Stimulated activated CD4-positive, alpha-beta T cell treated with anti-CD3 and anti-CD28 coated beads, TNF-alpha, amount 100 ng/mL, for 24 hours (primary cell): ENCODE measurements at places on chromosomes 7 and 10.
A peak's percentile ranks its signal among the peaks of the same experiment; 100 is the strongest.

DNA sequence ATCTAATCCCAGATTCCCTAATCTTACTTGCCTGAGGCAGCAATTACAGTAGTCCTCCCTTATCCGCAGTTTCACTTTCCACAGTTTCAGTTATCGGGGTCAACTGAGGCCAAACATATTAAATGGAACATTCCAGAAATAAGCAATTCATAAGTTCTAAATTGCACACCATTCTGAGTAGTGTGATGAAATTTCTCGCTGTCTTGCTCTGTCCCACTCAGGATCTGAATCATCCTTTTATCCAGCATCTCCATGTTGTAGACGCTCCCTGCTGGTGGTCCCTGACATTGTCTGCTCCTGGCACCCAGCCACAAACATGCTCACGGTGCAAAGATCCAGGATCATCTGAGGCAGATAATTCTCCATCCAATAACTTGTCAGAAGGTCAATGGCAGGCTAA is 128.7 kb upstream of the CXCL12 start:
- DNase-seq, result no peak

- DNase-seq, result no peak
Measured at GRCh38 chr10:59868696-59869593, 37.4 kb downstream of the CCDC6 start.

DNA sequence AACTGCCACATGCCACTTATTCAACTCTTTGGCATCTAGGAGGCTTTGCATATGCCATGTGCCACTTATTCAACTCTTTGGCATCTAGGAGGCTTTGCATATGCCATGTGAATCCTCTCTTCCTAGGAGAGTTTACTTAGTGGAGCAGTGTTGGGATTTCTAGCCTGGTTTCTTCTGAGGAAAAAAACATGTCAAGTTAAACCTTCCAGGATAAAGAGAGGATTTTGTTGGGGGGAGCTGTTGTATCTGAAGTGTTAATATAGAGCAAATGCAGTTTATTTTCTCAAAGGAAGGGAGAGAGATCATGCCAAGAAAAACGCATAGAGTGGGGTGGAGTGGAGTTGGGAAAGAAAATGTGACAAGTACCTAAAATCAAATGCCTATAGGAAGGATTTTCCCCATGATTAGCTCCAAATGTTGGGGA is 91.5 kb downstream of the MCU start:
- DNase-seq, result no peak

GRCh38 chr10:18297659-18298058 is 157.4 kb downstream of the CACNB2 start:
- DNase-seq, result no peak

DNA sequence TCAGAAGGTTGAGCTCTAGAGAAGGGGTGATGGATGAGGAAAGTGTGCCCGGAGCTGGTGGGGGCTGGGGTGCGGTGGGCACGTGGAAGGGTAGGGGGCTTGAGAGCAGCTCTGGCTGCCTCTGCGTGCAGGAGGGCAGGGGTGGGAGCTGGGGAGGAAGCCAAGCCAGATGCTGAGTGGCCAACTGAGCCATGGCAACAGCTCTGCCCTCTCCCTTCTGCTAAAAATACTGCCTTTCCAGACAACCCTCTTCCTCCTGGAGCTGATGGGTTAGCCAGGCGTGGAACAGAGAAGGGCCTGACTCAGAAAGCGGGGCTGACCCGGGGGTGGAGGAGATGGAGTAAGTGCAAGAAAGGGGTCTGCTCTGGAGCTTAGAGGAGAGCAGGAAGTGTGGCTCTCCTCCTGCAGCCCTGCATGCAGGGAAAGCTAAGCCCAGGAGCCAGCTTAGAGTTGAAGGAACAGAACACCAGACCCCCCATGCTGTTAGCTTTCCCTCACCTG is 114.6 kb upstream of the AGK start:
- DNase-seq, result no peak

GRCh38 chr7:116576350-116577319 is 51.8 kb downstream of the CAV1 start:
- peak; percentile 16 for DNase-seq

DNA sequence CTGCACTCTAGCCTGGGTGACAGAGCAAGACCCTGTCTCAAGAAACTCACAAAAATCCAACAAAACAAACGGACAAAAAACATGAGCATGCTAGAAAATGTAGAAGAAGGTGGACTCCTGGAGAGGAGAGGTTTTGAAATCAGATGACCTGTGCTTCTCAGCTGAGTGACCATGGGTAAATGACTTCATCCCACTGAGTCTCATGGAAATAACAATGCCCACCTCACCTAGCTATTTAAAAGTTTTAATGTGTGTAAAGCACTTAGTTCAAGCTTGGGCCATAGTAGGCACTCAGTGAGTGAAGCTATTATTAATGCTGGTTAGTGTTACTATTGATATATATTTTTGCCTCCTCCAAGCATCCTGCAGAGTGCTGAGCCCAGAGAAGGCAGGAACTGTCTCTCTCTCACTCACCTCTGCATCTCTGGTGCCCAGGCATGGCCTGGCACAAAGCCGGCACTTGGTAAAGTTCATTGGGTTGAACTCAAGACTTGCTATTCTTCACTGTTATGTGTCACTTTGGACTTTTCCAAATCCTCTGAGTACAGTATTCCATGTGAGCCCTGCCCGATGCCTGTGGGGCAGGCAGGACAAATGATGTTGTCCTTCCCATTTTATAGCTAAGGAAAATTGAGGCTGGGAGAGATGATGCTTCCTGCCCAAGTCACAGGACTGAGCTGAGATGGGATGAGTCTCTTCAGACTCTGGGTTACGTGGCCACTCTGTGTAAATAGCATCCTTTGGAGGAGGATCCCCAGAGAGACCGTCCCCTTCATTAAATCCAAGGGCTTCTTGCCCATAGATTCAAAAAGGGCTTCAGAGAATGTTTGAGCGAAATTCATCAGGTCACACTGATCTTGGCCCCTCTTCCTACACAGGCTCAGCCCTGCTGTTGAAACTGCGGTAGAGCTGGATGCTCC is 81.4 kb upstream of the EMX2 start:
- no peak for DNase-seq

DNA sequence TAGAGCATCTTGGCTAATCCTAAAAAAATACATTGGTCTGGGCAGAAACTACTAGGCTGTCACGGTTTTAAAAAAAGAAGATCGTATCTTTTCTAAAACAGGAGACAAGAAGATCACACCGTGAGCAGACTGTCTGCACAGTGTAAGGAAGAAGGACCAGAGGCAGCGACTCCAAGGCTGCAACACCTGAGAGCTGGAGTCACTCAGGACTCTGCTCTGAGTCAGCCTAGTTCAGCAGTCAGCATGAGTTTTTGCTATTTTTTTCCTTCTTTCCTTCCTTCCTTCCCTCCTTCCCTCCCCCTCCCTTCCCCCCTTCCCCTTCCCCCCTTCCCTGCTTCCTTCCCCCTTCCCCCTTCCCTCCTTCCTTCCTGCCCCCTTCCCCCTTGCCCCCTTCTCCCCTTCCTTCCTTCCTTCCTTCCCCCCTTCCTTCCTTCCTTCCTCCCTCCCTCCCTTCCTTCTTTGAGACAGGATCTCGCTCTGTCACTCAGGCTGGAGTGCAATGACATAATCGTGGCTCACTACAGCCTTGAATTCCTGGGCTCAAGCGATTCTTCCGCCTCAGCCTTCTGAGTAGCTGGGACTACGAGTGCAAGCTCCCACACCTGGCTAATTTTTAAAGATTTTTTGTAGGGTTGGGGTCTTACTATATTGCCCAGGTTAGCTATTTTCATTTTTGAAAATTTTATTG is 24.4 kb downstream of the BAG3 start:
- no peak for DNase-seq
